ENCODE measurements at places on chromosomes 11 and 22. TPM values are rescaled to one million over a fixed set of nuclear protein-coding genes. Genes with fewer than 3 reads are reported as not detected.

JHY gene
- polyA plus RNA-seq = 4.0 TPM

SMC1B gene
- polyA plus RNA-seq = 0.11 TPM

KIAA1671 gene
- polyA plus RNA-seq = 8.0 TPM

PRDM10 gene
- polyA plus RNA-seq = 4.4 TPM

TNRC6B gene
- polyA plus RNA-seq = 13.3 TPM

TNNT3 gene
- 44.9 TPM for polyA plus RNA-seq

KDM4D gene
- 0.50 TPM for polyA plus RNA-seq

OR2AG1 gene
- polyA plus RNA-seq = 0.02 TPM

RIMBP3C gene
- polyA plus RNA-seq = 0.34 TPM

GTSE1 gene
- polyA plus RNA-seq = 4.4 TPM

CBL gene
- polyA plus RNA-seq = 21.9 TPM

P2RX3 gene
- 0.02 TPM for polyA plus RNA-seq

PAX6 gene
- polyA plus RNA-seq = 0.32 TPM

ART1 gene
- 0.02 TPM for polyA plus RNA-seq

PAMR1 gene
- 1.9 TPM for polyA plus RNA-seq

KRTAP5-1 gene
- not detected for polyA plus RNA-seq

FDXACB1 gene
- 4.5 TPM for polyA plus RNA-seq

TMEM86A gene
- 1.9 TPM for polyA plus RNA-seq

PANX2 gene
- polyA plus RNA-seq = 1.6 TPM

DEPDC7 gene
- polyA plus RNA-seq = 6.6 TPM

SNX32 gene
- 1.1 TPM for polyA plus RNA-seq

VWCE gene
- 11.5 TPM for polyA plus RNA-seq

C11orf21 gene
- polyA plus RNA-seq = 18.9 TPM

CCDC73 gene
- 0.25 TPM for polyA plus RNA-seq

KLHL22 gene
- polyA plus RNA-seq = 14.2 TPM

A4GALT gene
- polyA plus RNA-seq = 20.9 TPM

CNTF gene
- 0.16 TPM for polyA plus RNA-seq

CCDC188 gene
- 0.84 TPM for polyA plus RNA-seq

HEPN1 gene
- 0.07 TPM for polyA plus RNA-seq

UPK2 gene
- 2.9 TPM for polyA plus RNA-seq

RAG1 gene
- 24.6 TPM for polyA plus RNA-seq
